Neural progenitor cell (in vitro differentiated cells): ENCODE measurements at places on chromosomes 16 and 17. TPM values are rescaled to one million over a fixed set of nuclear protein-coding genes. Genes with fewer than 3 reads are reported as not detected.

DNA sequence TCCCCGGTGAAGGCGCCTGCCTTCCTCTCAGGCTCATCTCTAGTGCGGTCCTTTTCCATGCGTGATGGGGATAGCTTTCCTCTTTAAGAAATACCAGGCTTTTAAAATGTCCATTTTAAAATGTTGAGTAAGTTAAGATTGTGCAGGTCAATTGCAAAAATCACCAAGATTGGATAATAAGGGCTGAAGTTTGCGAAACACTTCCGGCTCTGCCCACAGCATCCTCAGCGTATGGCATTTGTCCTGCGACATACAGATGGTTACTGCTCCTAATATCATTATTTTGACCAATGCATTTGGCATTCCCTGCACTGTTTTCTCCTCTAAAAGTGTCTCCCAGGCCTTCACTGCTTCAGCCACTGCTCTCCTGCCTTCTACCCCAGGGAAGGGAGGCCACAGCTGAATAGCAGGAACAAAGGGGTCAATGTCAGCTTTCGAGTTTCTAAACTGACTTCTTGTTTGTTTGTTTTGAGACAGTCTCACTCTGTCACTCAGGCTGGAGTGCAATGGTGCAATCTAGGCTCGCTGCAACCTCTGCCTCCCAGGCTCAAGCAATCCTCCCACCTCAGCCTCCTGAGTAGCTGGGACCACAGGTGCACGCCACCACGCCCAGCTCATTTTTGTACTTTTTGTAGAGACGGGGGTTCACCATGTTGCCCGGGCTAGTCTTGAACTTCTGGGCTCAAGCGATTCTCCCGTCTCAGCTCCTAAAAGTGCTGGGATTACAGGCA, 91.9 kb downstream of the CRISPLD2 start:
- no peak for DNase-seq

DNA sequence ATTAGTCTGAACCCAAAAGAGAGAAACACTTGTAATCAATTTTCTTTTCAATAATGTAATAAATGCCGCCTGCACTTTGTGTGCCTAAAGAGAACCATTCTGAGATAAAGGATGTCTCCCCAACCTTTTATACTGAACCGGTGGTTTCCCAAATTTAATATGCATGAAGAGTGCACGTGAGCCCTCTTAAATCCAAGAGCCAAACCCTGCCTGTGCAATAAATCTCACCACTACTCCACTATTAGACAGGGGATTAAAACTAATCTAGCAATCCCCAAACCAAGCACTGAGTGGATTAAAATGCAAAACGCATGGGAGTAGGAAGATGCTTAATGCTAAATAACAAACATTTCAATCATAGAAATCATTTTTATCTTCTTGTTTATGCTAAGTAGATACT, 351.0 kb upstream of the PSMD7 start:
- no peak for DNase-seq

DNA sequence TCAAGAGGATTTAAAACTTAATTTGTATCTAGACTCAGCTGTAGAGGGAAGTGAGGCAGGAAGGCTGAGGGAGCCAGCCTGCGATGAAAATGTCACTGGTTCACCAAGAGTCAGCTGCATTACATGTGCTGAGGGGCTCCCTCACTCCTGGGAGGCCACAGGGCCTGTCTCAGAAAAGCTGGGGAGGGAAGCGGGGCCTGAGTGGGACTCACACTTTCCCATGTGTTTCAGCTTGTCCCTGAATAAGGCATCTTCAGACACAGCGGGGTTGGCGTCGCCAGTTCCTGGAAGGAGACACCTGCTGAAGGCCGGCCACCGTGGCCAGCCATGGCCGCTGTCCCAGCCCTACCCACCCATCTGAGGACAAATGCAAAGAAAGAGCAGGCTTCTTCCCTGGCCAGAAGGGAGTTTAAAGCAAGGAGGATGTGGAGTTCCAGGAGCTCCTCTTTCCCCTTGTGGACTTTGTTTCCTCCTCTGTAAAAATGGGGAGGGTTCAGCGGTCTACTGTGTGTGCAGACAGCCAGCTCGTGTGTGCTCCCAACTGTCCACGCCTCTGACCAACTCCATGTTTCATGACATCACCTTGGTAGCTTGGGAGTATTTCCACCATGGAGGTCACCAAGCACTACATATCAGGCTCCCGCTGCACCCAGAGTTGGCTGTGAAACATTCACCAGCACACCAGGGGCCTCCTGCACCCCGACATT, 19.2 kb upstream of the MRPS23 start:
- DNase-seq = no peak

- DNase-seq = no peak
These were observed 21.7 kb downstream of the PRMT7 start for GRCh38 chr16:68332411-68333121.

DNA sequence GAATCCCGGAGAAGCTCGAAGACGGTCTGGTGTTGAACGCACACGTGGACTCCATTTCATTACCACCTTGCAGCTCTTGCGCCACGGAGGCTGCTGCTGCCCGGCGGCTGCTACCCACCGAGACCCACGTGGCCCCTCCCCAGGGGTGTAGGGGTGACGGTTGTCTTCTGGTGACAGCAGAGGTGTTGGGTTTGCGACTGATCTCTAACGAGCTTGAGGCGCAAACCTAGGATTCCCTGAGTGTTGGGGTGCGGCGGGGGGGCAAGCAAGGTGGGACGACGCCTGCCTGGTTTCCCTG, 1.7 kb upstream of the CBX4 start:
- no peak for DNase-seq

DNA sequence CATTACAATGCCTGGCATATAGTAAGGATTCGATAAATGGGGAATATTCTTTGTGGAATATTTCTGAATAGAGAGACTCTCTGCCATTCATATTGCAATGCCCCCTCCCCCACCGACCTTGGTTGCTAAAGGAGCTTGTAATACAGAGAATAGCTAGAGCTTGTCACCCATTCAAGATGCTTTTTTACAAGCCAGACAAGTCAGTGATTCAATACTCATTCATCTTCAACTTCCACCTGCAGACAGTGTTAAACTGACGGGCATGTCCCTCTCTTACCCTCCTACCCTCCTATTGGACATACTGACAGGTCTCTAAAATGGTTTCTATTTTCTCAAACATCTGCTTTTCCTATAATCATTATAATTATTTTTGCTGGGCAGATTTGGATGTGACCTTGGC, 257.4 kb downstream of the KCNJ2 start:
- DNase-seq = no peak

DNA sequence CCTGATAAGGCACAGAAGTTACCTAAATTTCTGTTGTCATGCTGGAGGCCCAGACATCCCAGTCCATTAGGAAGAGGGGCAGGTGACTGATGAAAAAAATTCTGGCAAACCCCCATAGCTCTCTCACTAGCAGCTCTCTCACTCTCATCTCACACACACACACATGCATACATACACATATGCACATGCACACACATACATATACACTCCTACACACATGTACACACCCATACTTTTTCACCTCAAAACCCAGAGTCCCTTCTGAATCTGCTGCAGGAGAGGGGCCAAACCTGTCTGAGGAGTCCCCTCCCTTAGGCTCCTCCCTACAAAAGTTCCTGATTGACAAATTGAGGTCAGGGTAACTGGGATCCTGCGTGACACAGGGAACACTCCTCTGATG, 22.6 kb upstream of the SDR42E2 start:
- DNase-seq = no peak

DNA sequence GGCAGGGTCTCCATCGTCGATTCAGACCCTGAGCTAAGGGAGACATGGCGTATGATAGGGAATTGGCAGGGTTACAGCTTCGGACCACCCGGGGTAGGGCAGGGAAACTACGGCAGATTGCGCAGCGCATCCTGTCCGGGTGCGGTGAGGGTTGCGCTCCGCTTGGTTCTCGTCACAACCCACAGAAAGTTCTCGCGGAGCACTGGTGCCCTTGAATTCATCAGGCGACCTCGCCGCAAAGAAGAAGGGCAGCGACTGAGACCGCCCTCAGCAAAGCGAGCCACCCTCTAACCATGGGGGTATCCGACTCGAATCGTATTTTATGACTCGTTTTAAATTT, 1.2 kb downstream of the HS3ST3B1 start:
- DNase-seq = peak; percentile 48

DNA sequence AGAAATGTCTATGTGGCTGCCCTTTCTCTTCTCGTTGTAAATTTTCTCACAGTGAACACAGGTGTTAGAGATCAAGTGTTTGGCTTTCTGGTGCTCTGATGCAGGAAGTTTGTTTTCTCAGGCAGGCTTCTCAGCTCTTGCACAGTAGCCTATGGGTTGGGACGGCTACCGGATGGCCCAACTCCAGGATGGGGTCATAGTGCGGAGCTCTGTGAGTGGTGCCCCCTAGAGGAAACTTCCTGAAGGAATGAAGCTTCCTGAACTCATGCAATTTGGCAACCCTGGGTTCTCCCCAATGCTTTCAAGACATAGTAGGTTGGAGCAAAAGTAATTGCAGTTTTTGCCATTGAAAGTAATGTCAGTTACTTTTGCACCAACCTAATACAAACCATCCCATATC, 407.5 kb upstream of the HSBP1 start:
- DNase-seq = peak; percentile 35

DNA sequence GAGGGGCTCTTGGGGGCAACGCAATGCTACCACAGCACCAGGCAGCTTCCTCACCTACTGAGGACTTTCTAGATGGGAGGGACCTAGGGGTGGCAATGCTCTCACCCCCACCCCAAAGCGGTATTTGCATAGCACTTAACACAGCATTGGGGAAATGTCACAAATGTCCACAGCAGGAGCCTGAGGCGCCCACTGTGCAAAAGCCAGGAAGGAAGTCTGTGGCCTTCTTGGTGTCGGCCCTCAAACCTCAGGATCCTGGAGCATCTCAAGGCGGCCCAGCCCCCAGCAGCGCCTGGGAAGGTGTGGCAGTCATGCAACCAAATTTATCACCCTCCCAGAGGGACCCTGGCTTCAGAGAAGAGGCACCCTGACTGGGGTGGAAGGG, 45.3 kb downstream of the WNT3 start:
- DNase-seq = no peak

GRCh38 chr17:64328036-64328858, 62.4 kb downstream of the PECAM1 start:
- no peak for DNase-seq

DNA sequence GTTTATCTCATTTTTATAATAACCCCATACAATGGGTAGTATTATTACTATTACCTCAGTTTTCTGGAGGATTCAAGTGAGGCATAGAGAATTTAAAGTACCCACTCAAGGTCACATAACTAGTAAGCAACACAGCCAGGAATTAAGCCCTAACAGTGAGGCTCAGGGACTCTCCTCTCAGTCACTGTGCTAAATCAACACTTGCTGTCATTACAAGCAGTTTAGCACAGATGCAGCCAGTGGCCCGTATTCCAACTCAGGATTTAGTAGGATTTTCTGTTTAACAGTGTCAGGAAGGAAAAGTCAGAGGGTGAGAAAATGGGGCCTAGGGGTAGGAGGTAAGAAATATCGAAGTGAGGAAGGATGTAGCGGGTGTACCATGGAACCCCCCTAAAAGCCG, 536.9 kb downstream of the TMEM114 start:
- DNase-seq = no peak

GRCh38 chr16:77212741-77213541, 13.7 kb downstream of the SYCE1L start:
- peak; percentile 74 for DNase-seq

DNA sequence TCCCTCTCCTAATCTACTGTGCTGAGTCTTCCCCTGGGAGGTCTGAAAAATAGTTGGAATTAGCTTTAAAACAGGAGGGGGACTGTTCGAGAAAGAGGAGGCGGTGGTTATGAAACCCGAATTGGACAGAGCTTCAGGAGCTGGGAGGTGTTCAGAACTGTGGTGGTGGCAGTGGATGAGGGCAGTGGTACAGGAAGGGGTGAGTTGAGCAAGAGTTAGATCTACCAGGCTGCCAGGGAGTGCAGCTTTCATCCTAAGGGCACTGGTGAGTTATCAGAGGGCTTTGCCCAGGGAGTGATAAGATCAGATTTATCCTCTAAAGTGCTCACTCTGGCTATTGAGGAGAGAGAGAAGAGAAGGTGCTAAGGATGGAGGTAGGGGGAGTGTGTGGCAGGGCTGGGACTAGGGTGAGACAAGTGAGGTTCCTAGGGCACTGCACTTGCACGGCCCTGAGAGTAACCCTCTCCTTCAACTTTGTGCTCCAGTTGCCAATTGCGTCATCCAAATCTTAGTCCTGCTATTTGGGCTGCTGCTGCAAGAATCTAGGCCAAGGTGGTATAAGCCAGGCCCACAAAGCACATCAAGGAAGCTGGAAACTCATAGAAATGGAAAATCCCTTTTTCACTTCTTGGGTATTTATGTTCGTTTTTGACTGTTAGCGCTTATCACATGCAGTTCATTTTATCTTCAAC, 540.3 kb downstream of the XYLT1 start:
- DNase-seq = no peak

- no peak for DNase-seq
These were observed 86.7 kb upstream of the TOB1 start for GRCh38 chr17:50952889-50953288.

- DNase-seq = no peak
These were observed 17.4 kb upstream of the C1QTNF8 start for GRCh38 chr16:1113489-1113888.

- no peak for DNase-seq
These were observed 224.2 kb downstream of the CYB561 start for GRCh38 chr17:63221939-63222338.

DNA sequence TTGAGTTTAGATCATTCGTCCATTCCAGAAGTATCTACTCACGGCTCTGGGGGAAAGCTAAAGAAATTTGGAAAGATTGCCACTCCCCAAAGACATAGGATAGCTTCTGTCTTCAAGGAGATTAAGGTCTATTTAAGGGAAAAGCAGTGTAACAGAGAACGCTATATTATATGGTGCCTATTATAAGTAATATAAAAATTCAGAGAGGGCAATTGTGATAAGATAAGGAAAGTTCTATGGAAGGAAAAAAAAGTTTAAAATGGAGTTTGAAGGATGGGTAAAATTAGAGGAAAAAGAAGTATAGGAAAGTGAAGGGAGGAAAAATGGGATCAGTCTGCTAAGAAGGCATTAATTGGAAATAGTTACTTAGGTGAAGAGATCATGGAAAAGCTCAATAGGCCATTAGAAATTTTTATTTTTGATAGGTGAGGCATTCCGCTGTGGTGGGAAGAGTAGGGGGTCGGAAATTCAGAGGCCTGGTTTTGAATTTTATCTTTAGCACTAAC, 690 bp upstream of the CDC27 start:
- no peak for DNase-seq

Gene ABCA8
- total RNA-seq = not detected in 2 replicates

Gene DHRS7B
- total RNA-seq = 21.6 and 29.9 TPM in 2 replicates

Gene KRTAP4-6
- not detected in 2 replicates for total RNA-seq

Gene AHSP
- total RNA-seq = not detected in 2 replicates

Gene EMC6
- 20.0 and 53.1 TPM in 2 replicates for total RNA-seq

Gene KRT33B
- not detected in 2 replicates for total RNA-seq

Gene TMEM114
- 1.3 TPM in 1 of 2 replicates, not detected in the other for total RNA-seq

Gene MMP2
- 18.3 and 23.1 TPM in 2 replicates for total RNA-seq

Gene PROCA1
- total RNA-seq = 12.5 and 32.7 TPM in 2 replicates
